ENCODE measurements at places on chromosomes 6 and 20.

- no peak for DNase-seq
These were observed 2.2 kb upstream of the CENPB start for GRCh38 chr20:3788685-3789155.

DNA sequence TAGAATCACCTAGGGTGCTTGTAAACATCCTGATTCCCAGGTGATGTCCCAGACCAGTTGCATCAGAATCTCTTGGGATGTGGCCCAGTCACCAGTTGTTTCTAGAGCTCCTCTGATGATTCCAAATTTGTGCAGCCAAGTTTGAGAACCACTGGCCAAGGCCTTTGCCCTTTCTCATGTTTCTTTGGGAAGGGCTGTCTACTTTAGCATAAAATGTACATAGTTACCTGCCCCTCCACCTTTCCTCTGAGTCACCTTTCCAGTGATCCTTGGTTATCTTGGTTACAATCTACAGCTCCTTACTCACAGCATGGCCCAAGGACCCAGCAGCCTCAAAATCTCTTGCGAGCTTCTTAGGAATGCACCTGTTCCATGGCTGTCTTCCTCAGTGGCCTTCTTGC, 266.4 kb upstream of the PRND start:
- no peak for DNase-seq

DNA sequence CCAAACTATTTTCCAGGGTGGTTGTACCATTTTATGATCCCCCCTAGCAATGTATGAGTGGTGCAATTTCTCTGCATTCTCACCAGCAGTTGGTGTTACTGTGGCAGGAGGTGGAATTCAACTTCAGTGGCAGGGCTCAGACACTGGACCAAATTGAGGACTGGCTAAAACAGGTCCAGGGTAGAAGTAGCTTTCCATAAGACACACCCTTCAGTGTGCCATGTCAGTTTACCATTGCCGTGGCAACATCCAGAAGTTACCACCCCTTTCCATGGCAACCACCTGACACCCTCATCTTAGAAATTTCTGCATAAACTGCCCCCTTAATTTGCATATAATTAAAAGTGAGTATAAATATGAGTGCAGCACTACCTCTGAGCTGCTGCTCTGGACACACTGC, 180.7 kb upstream of the GGTLC1 start:
- no peak for DNase-seq

GRCh38 chr20:11302436-11302835, 615.3 kb upstream of the BTBD3 start:
- DNase-seq, result peak; percentile 55

DNA sequence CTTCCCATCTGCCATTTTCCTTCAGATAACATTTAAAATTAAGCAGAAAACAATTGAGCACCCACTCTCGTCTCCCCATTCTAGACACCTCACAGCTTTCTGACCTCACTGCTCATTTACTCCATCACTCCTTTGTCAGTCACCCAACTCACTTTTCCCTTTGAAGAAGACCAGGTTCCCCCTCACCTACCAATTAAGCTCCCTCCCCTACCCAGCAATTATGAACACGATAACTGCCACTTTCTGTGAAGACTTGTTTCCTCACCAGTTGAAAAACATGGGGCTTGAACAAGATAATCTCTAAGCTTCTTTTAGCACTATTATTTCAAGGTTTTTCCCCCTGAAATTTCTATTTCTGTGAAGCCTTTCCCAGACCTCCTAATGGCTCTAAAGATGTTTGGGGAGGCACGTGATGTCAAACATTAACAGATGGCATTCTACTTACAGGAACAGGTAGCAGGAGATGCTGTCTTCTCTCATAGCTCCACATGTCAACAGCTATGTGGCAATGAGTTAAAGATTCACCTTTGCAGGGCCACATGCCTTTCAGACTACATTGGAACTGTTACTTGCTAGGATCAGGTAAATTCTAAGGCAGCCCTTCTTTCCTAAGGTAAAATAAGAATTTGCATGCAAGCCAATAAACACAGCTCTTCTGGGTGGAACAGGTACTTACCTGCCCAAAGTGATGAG, 24.8 kb upstream of the SLA2 start:
- no peak for DNase-seq

GRCh38 chr6:52364480-52365166, 2.7 kb downstream of the PAQR8 start:
- DNase-seq, result no peak

DNA sequence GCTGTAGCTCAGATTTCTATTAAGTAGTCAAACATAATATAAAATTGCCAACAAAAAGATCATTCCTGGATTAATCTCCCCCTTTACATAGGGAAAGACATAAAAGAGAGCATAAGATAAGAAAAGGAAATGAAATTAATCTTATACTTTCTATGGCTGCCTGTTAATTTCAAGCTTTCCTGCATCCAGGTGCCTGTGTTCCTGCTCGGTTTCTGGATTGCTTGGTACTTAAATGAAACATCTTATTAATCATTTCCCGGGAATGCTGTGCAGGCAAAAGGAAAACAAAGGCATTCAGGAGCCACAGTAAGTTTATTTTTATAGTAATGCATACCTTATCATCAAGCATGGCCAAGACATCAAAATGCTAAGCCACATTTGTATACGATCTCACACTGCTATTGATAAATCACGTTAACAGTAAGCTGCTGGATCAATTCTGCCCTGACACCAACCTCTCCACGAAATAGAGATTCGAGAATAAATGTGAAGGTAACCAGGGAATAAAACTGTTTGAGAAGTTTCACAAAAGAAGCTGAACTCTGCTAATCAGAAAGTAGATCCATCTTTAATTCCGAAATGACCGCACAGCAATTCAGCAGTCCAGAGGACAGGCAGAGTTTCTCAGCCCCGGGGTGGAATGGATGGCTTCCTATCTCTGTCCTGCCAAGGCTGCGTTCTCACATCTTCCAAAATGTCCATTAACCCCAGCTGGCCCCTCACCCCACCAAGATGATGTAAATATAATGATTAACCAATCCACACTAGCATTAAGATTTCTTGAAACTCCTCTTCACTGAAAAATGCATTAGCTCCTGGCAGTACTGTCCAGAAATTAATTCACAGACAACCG, 32.6 kb upstream of the APCDD1L start:
- no peak for DNase-seq

DNA sequence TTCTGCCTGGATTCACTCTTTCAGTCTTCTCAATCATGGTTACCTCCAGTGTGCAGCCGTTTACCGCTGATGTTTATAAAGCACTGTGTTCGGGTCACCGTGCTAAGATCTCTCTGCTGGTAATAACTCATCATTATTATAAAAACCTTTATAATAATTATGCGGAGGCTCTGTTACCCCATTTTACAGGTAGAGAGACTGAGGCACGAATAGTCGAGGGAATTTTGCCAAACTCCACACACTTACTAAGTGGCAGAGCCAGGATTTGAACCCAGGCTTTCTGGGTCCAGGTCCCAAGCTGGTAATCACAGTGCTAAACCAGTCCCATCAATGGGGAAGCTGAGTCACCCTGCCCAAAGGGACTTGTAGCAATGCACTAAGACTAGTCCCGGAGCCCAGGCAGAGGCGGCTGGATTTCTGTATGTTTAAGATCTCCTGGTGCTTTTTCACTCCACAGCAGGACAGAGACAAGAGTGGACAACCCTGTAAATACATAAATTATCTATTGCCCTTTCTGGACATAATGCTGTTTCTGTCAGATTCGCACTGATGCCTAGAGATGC, 48.1 kb downstream of the SYNJ2 start:
- no peak for DNase-seq

GRCh38 chr6:31663126-31663960, 1.5 kb downstream of the GPANK1 start:
- no peak for DNase-seq

GRCh38 chr20:328027-328974, 2.9 kb downstream of the SOX12 start:
- peak; percentile 33 for DNase-seq

DNA sequence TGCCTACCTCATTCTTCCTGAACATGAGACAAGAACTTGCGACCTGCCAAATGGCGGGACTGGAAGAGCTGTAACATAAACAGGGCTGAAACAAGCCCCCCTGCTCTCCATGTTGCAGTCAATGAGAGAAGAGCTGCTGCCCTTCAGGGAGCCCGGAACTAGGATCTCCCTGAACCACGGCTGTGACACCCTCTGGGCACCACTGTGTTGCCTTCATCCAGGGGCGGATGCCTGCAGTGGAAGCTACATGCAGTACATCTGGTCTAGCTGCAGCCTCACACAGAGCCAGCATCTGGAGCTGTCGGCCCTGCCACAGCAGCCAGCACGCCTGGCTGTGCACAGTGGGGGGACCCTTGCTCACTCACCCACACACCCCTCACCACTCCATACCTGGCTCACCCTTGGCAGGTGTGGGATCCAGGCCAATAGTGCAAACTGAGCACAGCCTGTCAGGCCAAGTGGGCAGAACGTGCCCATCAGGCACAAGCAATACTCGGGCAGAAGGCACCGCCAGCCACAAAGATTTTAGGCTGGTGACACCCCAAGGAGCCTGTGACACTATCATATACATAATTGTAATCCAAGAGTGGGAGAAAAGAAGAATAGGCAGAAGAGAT, 451.3 kb downstream of the HTR1B start:
- DNase-seq, result no peak

- DNase-seq, result peak; percentile 74
These were observed at the start of gene PPDPF for GRCh38 chr20:63520504-63520933. Gene PPDPF, plus strand, starts transcription at chr20:63520765. Its CDS starts 544 bp downstream, at chr20:63521309.

DNA sequence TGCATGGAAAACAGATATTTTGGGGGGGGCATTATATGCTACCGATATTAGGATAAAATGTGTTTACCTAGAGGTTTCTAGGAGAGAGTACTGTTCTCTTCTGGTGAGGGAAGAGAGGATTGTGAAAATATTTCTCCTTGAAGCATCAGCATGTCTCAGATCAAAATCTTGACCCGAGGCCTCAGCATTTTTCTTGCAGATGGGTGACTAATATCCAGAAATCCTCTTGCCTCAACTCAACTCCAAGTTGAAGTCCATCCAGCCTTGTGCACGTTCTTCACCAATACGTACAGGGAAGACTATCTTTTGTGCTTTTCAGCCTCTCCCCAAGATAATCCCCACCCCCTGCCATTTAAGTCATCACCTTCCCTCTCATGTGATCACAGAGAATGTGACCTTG, 59.5 kb downstream of the PRND start:
- peak; percentile 15 for DNase-seq

Measured in AG10803 (cell line).